Thyroid gland (tissue), 4 donors: ENCODE measurements at places on chromosomes 4 and X.

DNA sequence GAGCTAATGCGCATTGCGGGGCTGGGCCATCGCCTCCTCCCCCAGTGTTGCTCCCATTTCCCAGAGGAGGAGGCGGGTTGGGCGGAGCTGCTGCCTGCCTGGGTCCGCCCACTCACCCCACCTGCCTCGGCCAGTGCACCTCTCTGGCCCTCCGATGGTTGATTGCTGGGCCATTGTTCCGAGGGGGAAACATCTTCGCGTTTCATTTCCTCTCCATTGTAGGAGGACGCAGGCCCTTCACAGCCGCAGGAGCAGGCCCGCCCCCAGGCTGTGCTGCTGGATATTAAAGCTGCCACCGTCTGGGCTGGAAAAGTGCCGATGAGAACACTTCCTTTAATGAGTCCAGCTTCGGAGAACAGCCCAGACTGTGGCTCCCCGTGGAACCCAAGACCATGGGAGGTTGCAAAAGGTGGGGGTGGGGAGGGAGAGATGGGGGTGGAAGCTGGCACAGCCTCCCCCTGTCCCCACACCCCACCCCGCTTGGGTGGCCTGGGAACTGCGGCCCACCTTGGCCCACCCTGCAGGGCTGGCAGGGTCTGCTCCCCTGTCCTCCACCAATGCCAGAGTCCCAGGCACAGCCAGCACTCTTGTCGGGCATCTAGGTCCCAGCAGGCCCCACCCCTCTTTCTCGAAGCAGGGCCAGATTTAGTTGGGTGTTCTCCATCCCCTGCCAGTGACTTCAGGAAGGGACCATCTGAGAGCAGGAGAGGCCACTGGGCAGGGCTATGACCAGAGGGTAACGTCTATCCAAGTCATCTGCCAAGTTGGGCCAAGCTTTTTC is 96.6 kb downstream of the ADRA2C start:
- no peaks in the 10 kb centered on the region for H3K36me3 ChIP-seq
- H3K4me3 ChIP-seq: no peak overlapping the region
- no peaks in the 10 kb centered on the region for H3K27me3 ChIP-seq
- H3K4me1 ChIP-seq: no peaks in the 10 kb centered on the region

DNA sequence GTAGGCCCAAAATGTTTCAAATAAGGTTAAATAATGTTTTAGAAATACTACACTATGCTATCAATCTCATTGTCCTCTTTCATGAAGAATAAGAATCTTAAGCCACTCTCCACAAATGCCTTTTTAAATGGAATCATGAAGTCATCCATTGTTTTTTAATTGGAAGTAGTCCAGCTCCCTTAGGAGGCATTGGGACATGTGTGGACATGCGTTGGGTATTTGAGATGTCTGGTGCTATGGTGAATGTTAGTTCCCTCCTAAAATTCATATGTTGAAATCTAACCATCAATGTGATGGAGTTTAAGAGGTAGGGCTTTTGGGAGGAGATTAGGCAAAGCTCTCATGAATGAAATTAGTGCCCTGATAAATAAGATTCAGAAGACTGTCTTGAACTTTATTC is 289.0 kb downstream of the C4orf33 start:
- DNase-seq: no peak
- H3K27me3 ChIP-seq: no peaks in the 10 kb centered on the region
- H3K36me3 ChIP-seq: no peaks in the 10 kb centered on the region
- no peaks in the 10 kb centered on the region for H3K4me1 ChIP-seq
- H3K27ac ChIP-seq: no peak overlapping the region

DNA sequence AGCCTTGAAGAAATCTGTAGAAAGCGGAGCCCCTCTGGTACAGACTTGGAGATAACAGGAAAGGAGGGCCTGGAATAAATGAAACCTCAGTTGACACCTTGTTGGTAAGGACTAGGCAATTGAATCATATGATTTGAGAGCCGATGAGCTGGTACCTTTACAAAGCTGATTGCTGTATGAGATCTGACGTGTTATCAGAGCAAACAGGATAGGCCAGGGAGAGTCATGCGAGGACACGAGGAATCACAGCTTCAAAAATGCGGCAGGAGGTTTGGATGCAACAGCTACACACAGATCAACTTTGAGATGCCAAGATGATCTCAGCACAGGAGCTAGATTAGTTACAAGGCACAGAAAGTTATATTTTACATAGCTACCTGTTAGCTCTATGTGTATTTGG is 7.4 kb upstream of the SLC10A4 start:
- H3K36me3 ChIP-seq: no peaks in the 10 kb centered on the region
- DNase-seq: no peak
- H3K4me3 ChIP-seq: no peak overlapping the region
- no peaks in the 10 kb centered on the region for H3K4me1 ChIP-seq

GRCh38 chr4:3502941-3503936 is 29.0 kb downstream of the LRPAP1 start:
- no peaks in the 10 kb centered on the region for H3K4me1 ChIP-seq
- DNase-seq: no peak
